ENCODE measurements at places on chromosomes 2 and 18. TPM values are rescaled to one million over a fixed set of nuclear protein-coding genes. Genes with fewer than 3 reads are reported as not detected.

GRCh38 chr18:37425222-37425621 lies 140.4 kb downstream of the CELF4 start:
- no peak for DNase-seq

GRCh38 chr2:200122683-200123082 lies 167.3 kb downstream of the MAIP1 start:
- no peak for DNase-seq

GRCh38 chr18:60965856-60966255 lies 367.4 kb upstream of the CDH20 start:
- no peak for DNase-seq

DNA sequence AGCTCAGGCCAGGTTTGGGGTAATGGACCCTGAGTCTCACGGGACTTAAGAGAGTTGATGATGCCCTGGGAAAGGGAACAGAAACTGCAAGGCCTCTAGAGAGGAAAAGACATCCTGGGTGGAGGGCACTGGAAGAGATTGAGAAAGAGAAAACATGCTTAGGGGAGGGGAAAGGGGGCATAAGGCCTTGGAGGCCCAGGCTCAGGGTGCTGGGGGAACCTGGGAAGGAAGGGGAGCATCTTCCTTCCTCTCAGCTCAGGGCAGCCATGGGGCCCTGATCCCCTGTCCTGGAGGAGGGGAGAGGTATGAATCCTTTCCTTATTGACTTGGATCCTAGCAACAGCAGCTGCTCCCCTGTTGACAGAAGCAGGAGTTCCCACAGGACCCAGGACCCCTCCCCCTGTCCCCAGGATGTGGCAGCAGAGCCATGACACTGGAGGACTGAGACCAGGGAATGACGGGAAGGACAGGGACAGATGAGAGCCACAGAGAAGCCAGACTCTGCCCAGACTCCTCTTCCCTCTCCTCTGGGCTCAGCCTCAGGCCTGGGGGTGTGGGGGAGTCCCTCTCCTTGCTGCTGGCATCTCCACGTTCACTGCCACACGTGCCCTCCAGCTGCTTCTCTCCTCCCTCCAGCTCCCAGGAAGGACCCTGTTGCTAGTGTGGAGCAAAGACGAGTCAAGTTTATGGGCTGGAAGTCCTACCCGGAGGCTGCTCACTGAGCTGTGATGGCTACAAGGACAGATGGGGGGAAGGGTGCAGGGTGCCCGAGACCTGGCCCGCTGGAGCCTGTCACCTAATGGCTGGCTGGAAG lies 815 bp downstream of the GPBAR1 start:
- no peak for DNase-seq

GRCh38 chr2:62016957-62017356 lies 111.5 kb downstream of the COMMD1 start:
- no peak for DNase-seq

DNA sequence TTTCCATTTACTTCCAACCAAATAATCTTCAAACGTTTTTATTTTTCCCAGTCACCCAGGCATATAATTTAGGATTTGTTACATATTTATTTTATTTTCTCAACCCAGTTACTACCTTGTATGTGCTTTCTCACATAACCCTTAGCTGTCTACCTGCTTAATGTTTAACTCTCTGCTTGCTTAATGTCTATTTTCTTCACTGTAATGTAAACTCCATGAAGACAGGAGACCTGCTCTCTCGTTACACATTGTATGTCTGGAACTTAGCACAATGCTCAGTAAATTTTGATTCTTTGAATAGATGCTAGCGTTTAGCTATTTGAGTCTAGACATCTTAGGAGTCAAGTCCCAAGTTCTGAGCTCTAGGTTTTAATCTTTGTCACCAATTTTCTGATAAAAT lies 70.2 kb downstream of the RBBP8 start:
- DNase-seq = no peak

- DNase-seq = no peak
Measured at GRCh38 chr2:234671716-234672115, 174.8 kb upstream of the ARL4C start.

- no peak for DNase-seq
Measured at GRCh38 chr2:201952187-201952586, 81.5 kb upstream of the FZD7 start.

GRCh38 chr2:202774104-202774503 lies 97.5 kb downstream of the ICA1L start:
- DNase-seq = no peak

- no peak for DNase-seq
Measured at GRCh38 chr2:140641163-140641562, 1489.7 kb downstream of the LRP1B start.

DNA sequence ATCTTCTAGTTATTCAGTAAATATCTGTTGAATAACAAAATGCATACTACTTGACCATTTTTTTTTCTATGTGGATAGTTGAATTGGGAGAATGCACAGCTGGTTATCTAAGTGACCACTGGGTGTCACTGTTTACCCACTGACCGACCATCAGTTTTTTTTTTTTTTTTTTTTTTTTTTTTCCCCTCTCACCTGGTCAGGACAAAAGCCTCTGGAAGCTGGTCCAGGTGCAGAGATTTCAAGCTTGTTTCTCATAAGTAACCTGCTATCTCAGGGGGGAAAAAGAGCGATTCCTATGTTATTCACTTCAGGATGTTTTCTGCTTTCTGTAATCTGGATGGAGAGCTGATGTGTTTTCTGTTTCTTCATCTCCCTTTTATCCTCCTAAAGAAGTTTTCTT lies 256.0 kb downstream of the DCDC2C start:
- peak; percentile 58 for DNase-seq

GRCh38 chr18:8758466-8758865 lies 53.1 kb downstream of the MTCL1 start:
- DNase-seq = no peak

GRCh38 chr2:25936889-25937545 lies 45.3 kb downstream of the KIF3C start:
- no peak for DNase-seq

DNA sequence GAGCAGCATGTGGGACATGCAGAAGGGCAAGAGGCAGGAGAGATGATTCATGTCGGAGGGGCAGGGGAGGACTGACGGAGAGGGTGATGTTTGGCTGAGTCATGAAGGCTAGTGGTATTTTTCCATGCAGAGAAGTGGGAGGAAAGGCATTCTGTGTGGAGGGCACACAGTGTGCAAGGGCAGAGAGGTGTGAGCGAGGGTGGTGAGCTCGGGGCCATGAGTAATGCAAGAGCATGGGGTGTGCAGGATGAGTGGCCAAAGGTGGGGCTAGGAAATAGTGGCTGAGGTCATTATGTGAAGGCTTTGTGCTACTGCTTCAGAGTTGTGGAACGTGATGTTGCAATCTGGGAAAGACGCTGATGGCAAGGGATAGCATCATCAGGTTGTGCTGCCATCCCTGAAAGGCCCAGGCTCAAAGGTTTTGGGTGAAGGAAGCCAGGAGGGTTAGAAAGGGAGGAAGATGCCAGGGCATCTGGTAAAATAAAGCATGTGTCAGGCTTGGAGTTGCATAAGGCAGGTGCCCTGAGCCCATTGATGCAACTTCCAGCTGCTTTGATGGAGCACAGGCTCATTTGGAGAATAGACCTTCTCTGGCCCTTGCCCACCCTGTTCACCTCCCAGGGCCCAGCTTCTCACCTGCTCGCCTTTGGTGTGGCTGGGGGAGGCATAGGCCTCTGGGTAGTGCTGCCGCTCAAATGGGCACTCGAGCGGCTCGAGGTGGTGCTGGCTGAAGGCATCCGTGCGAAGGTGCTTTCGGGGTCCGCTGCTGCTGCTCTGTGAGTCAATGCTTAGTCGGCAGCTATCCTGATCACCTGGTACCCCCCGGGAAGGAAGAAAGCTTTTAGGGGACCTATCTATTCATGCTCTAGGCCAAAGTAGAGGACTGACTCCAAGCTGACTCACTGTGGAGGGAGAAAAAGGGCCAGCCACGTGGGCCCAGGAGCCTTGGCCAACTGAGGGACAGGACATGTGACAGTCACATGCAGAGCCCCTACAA lies 37.5 kb downstream of the PAX8 start:
- peak; percentile 64 for DNase-seq

DNA sequence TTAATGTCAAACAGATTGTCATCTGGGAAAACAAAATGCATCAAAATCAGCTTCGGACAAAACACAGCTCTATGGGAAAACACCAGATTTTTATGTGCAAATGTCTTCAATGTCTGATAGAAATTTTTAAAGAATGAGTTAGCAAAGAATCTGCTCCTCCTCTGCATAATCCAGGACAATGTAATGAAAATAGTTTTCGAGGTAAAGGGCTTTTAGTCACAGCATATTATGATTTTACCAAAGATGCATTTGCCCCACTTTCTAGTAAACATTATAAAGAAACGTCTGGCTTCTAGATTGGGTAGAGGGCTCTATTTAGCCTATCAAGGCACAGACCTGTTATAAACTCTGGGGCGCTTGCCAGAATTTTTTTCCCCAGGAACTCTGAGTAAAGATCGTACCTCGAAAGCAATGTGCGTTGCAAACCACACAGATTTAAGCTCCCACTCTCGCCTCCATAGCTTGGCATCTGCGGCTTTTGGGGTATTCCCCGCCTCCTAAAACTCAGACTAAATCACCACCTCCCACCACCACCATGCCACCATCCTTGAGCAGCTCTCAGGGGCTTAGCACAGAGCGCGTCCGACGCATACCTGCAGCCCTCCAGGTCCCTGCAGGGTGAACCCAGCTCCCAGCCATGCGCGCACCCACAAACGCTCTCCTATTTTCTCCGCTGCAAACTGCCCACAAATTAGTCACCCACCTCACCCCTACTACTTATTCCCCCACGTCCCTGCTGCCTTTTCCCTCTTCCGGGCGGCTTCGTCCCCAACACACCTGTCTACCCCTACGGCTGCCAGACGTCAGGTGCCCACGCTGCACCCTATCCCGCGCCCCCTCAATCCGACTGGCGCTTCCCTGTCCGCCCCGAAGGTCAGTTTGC lies 829 bp downstream of the ACVR1C start:
- DNase-seq = no peak

GRCh38 chr2:69465513-69466456 lies 28.6 kb upstream of the NFU1 start:
- DNase-seq = no peak

DNA sequence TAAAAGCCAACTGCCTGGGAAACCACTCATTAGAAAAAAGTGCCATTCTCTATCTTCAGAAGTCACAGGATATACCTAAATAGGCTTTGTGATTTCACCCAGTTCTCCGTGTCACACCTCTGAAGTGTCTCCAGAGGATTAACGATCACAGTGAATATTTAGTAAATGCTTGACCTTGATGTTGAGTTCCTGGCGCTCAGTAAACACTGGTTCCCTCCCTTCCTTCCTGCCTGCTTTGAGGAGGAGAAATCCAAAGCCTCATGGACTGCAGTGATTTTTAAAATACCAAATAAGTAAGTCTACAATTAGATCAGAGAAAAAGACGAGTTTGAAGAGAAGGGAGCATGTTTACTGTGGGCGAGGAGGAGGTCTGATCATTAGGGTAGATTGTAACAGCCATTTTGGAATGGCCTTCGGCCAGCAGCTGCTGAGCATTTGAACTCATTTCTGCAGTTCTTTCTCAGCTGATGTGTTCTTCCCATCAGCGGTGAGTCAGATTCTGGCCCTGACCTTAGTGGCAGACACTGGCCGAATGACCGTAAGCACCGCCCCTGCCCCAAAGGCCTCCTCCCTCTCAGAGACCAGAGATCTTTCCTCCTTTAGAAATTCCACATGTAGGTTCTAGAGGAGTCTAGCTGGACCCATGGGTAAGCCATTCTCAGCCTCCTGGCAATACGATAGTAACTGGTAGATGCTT lies 62.1 kb upstream of the SLC16A14 start:
- no peak for DNase-seq

- no peak for DNase-seq
Measured at GRCh38 chr18:35609236-35609635, 27.7 kb downstream of the GALNT1 start.

DNA sequence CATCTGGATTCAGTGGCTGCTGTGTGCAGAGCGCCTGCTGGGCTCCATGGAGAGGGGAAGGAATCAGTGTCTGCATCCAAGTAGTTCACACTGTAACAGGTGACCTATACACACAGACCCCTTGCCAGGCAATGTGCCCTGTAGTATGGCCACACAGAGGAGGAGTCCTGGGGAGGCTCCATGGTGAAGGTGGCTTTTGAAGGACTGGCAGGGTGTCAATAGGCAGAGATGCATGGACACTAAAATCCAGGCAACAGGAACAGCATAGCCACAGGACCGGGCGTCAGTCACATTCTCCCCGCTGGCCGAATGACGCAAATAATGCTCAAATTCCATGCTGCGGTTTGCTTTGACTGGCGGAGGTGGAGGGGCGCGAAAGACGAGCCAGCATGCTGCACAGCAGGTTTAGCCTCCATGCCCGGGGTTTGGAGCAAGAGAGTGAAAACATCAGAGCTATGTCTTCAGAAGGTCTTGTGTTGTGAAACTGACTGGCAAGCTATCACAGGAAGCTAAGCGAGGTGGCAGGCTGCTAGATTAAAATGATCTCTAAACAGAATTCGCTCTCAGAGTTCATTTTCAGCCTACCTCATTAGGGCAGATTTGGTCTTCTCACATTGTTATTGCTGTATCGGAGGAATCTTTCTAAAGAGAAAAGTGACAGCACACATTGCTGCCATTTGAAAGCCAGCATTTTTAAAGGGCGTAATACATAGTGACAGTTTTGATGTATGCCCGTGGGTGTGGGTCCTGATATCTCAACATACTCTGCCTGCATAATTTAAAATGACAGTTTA lies 1.2 kb upstream of the CHMP1B start:
- peak; percentile 63 for DNase-seq

DNA sequence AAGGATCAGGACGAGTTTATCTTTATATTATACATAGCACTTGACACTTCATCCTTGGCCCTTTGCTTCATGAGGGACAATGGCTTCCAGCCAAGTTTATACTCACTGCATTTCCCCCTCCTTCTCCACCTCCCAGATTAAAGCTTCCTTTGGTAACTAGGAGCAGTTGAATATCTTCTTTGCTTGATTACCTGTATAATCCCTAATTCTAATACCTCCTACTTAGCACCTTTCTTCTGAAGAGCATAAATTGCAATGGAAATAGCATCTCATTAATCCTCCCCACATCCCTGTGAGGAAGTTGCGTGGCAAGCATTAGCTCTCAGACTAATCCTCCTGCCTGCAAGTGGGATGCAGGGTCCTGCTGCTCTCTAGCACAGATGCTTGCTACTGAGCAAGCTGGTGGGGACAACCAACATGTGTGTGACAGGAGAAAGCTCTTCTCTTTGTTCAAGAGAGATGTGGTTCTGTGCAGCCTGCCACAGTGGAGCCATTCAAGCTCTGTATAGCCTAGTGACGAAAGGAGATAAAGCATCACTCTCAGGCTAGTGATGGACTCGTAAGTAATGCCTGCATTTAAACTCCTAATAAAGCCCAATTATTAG lies 19.1 kb downstream of the KLHL14 start:
- DNase-seq = no peak

GRCh38 chr2:110946902-110947301 lies 173.8 kb upstream of the BCL2L11 start:
- no peak for DNase-seq

- no peak for DNase-seq
Measured at GRCh38 chr18:58534535-58535301, 94.2 kb downstream of the ALPK2 start.

The CCDC74A gene
- total RNA-seq = 7.0 TPM

The ADD2 gene
- total RNA-seq = 6.6 TPM

The ARHGEF33 gene
- total RNA-seq = 0.35 TPM

The IL37 gene
- total RNA-seq = not detected

The CTIF gene
- total RNA-seq = 29.8 TPM

The BOLL gene
- total RNA-seq = not detected

The NOL4 gene
- total RNA-seq = 36.7 TPM

The NYAP2 gene
- total RNA-seq = not detected

The LONRF2 gene
- 3.8 TPM for total RNA-seq

The GPR55 gene
- total RNA-seq = not detected

The MBP gene
- total RNA-seq = 0.09 TPM

The HOXD8 gene
- total RNA-seq = 56.8 TPM

The MPHOSPH10 gene
- total RNA-seq = 66.3 TPM

Data from A673 (cell line).